NCI-H1092 (cell line): ENCODE measurements at places on chromosomes 16 and 17.

DNA sequence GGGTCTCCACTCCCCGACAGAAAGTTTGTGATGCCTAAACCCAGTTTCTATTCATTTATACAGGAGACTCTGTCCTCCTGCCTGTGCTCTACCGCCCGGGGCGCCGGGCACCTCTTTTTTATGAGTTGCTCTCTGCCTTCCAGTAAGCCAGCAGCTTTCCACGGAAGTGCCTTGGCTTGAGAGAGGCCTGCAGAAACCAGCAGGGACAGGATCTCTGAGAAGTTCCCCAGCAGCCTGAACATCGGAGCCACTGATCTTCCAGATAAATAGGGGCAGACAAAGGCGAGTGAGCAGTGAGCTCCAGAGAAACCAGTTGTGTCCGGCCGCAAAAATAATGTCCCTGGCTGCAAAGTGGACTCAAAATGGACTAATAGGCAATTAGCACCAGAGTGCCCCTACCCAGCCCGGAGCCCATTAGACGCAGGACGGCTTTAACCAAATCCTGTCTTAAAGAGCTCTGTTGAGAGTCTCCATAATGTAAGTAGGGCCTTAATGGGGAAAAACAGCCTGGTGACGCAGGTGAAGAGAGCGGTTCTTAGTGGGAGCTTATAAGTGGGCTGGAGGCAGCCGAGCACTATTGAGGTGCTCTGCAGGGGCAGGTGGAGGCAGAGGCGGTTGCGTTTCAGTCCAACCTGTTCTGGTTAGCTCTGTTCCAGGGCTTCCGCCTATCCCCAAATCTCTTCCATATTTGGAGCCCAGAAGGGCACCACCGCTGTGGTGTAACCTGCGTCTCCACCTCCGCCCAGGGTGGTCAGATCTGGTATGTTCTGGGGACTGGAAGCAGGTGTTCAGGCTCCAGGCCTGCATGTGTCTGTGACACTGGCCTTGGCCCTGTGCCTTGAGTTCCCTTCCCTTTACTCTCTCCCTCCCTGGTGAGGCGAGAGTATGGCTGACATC, 74.1 kb downstream of the NT5M start:
- no peak for DNase-seq

GRCh38 chr17:8580952-8581658, 49.4 kb downstream of the MYH10 start:
- DNase-seq: no peak

DNA sequence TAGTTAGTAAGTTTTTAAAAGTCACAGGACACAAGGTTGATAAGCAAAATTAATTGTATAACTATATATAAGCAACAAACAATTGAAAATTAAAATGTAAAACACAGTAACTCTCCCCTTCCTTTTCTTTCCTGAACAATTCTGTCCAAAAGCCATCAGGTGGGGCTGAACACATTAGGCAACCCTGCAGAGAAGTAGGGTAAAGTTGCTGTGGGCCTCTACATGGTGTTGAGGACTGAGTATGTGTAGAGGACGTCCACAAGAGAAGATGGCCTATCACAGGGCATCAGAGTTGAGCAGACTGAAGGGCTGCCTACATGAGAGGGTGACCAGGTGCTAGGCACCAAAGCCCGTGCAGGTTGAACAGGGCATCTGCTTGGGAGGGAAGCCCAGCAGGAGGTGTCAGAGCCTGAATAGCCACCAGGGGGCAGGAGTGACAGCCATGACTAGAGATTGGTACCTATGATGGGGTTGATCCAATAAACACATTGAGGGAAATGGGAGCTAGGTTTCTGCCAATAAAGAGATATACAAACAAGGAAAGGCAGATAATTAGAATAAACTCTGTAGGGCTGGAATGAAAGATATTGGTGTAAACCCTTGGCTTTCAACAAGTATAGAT, 415.1 kb downstream of the NPIPA8 start:
- no peak for DNase-seq

DNA sequence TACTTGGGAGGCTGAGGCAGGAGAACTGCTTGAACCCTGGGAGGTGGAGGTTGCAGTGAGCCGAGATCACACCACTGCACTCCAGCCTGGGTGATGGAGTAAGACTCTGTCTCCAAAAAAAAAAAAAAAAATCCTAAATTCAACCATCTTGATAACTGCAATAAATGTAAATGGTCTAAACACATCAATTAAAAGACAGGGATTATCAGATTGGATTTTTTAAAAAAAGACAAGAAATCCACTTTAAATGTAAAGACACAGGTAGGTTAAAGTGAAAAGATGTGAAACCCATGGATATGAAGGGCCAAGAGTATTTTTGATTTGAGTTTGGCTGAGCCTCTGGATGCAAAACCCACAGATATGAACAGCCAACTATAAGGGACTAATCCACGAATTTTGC, 64.2 kb upstream of the ATP2A3 start:
- DNase-seq: no peak

DNA sequence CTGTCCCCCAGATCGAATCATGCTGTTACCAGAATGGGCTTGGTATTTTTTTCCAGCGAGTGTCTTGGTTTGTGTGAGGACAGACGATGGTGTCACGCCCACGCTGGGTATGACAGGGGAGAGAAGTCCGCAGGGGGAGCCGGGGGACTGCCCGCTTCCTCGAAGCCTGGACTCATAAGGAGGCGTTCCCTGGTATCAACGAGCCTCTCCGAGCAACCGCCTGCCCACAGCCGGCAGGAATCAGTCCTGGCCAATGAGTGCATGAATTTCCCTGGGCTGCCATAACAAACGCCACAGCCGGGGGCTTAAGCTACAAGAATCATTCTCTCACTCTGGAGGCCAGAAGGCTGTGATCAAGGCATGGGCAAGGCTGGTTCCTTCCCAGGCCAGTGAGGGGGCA, 26.1 kb upstream of the JPH3 start:
- no peak for DNase-seq

GRCh38 chr17:73341350-73342049, 29.7 kb upstream of the CDC42EP4 start:
- peak; percentile 51 for DNase-seq

- no peak for DNase-seq
Measured at GRCh38 chr17:65055280-65055707, 1.2 kb downstream of the GNA13 start.

DNA sequence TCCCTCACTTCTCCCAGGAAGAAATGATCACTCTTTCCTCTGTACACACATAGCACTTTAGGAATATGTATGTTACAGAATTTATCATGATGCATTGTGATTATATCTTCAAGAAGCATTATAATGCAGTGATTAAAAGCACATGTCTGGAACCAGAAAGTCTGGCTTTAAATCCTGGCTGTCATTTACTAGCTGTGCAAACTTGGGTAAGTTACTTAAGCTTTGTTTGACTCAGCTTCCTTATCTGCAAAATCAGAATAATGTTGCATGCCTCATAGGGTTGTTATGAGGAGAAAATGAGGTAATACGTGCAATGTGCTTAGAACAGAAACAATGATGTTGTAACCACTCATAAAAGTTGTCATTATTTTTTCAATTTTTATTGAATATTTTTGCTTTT, 156.3 kb upstream of the ZKSCAN2 start:
- DNase-seq: no peak

DNA sequence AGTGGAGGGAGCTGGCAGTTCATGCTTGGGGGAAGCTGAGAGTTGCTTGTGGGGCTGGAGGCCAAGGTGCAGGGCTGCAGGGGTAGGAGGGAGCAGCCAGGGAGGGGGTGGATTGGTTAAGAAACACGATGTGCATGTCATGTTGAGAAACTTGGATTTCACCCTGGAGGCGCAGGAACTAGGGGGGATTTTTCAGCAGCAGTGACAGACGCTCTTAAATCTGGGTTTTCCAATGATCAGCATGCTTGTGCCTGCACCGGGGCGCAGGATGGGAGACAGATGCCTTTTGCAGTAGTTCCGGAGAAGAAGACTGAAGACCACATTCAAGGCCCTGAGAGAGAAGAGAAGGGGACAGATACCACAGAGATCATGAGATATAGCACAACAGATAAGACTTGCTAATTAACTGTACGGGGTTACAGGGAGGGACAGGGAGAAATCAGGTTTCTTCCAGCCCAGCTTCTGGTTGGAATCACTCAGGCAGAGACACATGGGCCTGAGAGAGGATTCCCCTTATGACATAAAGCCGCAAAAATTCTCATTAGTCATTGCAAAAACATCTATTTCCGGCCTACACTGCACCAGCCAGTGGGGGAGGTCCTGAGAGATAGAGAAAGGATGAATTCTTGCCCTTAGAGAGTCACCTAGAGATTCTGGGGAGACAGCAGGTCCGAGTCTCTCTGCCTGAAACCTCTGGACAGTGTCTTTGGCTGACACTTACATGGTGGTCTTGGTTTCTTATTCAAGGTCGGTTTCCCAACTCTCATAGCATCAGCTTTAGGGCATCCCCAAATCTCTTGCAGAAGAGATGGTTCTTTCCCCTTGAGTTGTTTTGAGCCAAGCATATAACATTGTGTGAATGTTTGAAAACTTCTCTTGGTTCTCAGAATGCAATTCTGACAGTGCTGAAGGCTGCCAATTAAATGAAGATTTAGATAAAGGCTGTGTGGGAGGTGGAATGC, 27.1 kb downstream of the CDH13 start:
- DNase-seq: no peak

DNA sequence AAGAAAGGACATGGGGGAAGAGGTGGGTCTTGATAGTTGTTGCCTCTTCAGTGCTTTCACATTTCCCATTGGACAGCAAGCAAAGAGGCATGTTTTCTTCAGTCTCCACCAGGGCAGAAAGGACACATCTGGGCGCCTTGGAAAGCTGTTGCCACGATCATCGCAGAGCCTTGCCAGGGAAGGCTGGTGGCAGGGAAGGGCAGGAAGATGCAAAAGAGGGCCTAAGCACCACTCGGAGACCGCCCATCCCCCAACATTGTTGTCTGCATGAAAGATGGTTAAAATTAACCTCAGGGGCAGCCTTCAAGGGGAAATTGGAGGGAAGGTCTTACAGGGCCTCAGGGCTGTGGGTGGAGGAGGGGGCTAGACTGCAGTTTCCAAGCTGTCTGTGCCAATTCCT, 114.2 kb downstream of the SOX9 start:
- DNase-seq: no peak

DNA sequence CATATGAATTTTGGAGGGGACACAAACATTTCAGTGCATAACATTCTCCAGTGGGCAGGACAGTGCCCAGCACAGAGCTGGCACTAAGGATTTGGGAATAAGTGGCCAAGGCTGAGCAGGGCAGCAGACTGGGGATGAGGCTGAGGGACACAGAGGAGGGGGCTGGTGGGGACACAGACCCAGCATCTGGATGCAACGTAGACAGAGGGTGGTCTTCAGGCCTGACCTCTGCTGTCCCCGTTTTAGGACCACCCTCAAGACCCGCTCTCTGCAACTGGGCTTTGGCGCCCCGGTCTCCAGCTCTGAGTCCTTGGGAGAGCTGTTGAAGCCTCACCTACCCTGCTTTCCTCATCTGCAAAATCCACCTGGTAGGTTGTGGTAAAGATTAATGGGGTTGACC, 3.3 kb upstream of the PRSS33 start:
- no peak for DNase-seq

DNA sequence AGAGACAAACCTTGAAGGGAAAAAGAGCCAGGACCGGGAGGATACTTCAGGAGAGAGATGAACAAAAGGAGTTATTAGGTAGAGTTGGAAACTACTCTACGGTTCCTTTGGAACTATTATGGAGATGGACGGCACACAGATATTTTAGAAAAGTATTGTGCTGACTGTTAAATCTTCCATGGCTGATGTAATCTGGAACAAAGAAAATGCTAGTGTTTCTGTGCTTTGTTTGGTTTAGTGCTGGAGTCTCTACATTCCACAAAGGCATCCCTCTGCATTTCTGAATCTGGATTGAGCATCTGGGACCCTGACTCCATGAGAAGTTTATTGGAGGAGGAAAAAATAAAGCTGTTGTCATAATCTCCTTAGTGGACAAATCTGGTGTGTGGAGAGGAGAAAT, 57.2 kb downstream of the RPGRIP1L start:
- no peak for DNase-seq

GRCh38 chr16:88723507-88723887, 17.2 kb downstream of the CTU2 start:
- no peak for DNase-seq

GRCh38 chr17:66724581-66725341, 110.2 kb upstream of the CACNG5 start:
- DNase-seq: peak; percentile 70

DNA sequence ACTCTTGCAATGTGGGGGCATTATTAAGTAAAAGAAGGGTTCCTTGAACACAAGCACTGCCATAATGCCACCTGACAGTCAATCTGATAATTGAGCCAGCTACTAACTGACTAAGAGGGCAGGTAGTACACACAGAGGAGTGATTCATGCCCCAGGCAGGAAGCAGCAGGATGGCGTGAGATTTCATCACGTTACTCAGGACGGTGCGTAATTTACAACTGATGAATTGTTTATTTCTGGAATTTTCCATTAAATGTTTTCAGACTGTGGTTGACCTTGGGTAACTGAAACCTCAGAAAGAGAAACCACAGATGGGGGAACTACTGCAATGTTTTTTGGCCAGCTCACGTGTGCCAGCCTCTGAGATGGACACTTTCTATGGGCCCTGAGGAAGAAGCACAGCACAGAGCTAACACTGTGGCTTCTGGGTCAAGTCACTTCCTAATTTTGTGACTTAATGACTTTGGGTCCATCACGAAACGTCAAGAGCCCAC, 46.7 kb downstream of the C17orf67 start:
- DNase-seq: no peak

DNA sequence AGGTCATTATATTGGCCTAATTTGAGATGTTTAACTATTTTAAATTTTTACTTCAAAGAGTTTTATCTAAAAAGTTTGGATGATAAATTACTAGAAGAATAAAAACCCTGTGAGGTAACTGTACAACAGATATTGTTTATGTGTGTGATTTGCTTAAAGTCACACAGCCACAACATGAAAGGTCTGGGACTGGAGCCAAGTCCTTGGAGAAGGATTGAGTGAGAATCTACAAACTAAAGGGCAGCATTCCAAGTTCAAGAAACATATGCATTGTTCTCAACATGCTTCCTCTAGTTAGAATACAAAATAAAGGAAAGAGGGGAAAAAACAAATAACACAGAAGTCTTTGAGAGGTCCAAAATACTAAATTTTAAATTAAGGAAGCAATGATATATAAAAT, 131.5 kb upstream of the MON1B start:
- DNase-seq: no peak

GRCh38 chr16:69423189-69423588, 1.2 kb upstream of the CYB5B start:
- no peak for DNase-seq

DNA sequence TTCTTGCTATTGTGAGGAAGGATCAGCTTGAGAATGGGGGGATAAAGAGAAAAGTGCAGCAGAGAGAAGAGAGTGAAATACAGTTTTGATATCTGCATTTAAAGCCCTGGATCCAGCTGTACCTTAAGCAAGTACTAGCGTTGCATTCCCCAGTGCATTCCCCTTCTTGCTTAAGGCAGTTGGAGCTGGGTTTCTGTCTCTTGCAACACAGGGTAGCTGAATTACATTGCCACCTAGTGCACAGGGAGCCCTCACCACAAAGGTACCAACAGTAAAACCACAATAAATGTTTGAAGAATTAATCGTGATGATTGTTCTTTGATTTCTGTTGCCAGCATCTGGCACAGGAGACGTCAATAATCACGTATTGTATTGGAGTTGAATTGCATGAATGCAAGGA, 588.7 kb downstream of the RBFOX1 start:
- no peak for DNase-seq

- DNase-seq: no peak
Measured at GRCh38 chr17:47603830-47604597, 45.7 kb upstream of the KPNB1 start.

- no peak for DNase-seq
Measured at GRCh38 chr17:77002103-77003045, 134.2 kb downstream of the MGAT5B start.

- DNase-seq: no peak
Measured at GRCh38 chr17:9987779-9988585, 82.9 kb upstream of the RCVRN start.
